SK-N-DZ (cell line): ENCODE measurements at places on chromosomes 16 and 17.

- no peak for DNase-seq
Measured at GRCh38 chr16:89467382-89467781, 23.0 kb downstream of the ANKRD11 start.

DNA sequence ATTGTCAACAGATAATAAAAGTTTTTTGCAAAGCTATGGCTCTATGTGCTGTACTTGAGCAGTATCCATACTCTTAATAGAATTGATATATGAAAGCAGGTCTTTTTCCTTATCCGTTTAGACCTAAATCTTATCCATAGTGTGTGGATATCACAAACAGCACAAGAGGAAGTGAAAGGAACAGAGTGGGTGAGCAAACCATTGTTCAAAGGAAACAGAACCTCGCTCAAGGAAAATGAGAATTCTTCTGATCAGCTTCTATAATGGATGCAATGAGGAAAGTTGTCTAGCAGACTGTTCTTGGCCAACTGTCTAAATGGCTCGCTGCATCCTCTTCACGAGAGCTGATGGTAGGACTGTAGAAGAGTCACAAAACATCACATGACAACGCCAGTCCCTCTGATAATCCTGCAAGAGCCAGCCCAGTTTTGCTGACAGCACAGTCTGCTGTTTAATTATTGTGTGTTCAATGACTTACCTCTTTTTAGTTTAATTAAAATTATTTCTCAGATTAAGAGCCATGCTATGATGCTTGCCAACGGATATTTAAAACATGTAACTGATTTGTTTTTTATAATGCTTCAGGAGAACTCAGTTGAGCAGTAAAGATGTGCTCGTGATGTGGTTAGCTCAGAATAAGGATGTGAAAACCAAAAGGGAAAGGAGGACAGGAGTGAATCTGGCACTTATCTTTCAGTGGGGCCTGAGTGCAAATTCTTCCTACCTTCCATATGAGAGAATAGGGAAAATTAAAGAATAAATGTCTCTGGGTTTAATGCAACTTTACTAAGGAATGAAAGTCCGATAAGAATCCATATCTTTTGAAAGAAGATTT is 38.5 kb downstream of the WWOX start:
- DNase-seq: no peak

DNA sequence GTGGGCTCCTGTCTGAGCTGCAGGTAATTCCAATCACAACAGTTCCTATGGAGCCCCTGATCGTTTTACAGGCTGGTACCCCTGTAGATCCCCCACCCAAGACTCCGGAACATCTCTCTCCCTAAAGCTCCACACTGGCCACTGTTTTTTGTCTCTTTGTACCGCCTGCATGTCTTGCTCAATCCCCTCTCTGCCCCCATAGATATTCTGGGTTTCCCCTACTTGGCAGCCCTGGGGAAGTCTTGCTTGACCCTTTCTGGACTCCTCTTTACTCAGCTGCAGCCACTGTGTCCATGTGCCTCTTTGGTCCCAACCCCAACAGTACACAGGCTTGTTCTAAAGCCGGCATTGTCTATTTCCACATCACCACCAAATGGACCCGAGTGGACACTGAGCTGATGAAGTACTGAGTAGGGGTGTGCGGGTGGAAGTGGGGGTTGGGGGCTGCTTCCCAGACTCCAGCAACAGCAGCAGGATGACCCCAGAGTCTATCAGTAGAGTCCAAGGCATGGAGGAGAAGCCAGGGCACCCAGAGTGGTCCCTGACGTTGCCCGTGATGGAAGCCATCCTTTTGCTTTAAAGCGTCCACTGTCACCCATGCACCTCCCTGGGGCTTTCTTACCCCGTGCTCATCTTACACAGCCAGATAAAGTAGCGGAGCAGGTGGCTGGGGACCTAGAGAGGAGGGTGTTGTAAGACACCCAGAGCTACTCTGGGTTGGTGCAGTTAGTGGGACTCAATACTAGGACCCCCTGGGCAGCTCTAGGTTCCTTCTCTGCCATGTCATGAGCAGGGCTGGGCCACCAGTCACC is 6.4 kb downstream of the CD300LB start:
- no peak for DNase-seq

GRCh38 chr16:62462971-62463370 is 426.7 kb upstream of the CDH8 start:
- DNase-seq: no peak

DNA sequence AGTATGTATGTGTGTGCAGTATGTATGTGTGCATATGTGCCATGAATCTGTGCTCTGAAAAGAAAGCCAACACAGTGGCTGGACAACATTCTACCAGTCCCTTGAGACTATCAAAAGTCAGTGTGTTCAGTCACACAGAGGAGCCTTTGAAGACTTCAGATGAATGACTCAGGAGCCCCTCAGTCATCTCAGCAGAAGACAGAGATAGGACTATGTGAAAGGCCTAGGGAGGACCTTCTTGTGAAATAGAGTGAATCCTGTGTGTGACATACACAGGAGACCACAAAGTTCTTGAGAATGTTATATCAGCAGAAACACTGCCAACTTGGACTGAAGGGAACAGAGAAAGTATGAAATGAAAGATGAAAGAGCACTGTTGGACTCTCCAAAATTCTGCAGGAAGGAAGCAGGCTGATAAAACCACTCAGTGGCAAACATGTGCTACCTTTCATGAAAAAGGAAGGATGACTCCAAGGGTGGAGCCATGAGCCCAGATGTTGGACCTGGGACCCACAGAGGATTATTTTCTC is 108.4 kb downstream of the METRNL start:
- DNase-seq: no peak

DNA sequence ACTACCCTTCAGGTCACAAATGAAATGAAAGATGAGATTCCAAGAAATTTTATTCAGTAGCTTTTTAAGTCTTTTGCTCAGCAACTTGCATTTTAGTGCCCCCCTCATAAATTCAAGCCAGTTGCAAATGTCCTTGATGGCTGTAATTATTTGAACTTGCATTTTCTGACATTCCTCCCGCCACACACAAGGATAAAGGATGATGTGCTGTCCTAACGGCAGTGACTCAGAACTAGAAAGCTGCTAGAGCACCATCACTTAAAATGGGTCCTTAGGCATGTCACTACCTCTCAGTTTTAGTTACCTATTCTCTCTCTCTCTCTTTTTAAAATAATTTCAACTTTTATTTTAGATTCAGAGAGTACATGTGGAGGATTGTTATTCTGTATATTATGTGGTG is 306.7 kb downstream of the CNTNAP4 start:
- DNase-seq: peak; percentile 13

DNA sequence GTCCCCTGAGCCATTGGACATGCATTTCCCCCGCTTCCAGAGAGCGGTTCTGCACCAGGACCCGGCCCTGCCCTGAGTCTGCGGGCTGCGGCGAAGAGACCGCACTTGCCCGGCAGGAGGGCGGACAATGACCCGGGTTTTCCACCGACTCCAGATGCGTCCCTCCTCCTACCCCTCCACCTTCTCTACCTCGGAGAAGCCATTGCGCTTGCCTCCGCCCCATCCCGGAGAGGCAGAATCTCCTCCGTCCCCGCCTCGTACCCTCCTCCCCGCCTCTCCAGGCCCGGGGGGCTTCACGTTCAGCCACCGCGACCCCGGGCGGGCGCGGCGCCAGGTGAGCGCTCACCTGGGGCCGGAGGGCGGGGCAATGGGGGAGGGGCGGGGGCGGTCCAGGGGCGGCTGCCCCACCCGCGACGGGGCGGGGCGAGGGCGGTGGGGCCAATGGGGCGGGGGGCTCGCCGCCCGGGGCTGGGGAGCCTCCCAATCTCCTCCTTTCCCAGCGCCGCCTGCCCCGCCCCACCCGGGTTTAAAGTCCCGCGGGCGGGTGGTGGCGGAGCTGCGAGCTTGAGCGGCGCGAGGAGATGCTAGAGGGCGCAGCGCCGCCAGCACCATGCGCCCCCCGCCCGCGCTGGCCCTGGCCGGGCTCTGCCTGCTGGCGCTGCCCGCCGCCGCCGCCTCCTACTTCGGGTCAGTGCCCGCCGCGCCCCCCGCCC is at the start of gene WNT9B:
Gene WNT9B, plus strand, starts transcription at position 555 of the 713 bp plus-strand sequence. Its CDS starts 56 bp downstream, at position 611.
- DNase-seq: no peak

GRCh38 chr17:73133911-73134649 is 30.7 kb upstream of the SSTR2 start:
- DNase-seq: no peak

DNA sequence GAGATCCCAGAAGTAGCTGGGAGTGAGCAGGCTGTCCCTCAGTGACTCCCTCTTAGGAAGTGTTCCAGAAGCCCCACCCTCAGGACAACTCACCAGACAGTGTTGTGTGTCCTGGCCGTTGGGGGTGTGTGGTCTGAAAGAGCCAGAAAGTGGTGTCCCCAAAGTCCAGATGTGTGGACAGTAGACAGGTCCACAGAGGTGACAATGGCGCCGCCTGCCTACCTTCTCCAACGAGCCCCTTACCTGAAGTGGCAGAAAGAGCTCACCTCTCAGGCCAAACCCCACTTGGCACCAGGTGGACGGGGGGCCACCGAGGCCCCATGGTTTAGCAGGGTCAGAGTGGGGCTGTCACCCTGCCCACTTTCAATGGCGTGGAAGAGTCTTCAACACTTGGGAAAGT is 19.9 kb downstream of the C17orf100 start:
- DNase-seq: no peak

DNA sequence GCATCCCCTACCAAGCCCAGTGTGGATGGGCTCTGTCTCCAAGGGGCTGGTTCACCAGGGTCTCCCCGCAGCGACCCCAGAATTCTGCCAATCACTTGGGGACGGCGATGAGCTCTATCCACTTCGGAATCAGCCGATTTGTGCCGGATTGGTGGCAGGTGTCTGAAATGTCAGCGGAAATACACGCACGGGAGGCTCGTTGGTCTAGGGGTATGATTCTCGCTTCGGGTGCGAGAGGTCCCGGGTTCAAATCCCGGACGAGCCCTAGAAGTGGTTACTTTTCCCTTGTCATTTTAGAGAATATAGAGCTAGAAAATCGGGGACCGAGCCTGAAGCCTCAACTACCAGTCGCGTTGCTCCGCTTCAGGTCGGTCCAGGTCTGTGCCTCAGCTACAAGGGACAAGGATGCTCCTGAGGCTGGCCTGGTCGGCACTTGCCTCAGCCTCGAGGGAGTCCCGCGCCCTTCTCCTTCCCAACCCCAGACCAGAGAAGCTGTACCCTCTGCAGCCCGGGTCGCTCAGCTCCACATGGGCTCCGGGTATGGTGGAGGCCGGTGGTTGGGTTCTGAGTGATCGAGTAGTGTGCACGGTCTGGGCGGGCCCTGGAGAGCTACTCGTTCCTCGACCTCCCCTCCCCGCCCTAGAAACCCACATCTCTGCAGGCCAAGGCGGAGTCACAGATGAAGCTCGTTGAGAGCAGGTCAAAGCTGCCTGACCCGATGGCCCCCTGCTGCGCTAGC is 16.0 kb upstream of the OR1F1 start:
- no peak for DNase-seq

DNA sequence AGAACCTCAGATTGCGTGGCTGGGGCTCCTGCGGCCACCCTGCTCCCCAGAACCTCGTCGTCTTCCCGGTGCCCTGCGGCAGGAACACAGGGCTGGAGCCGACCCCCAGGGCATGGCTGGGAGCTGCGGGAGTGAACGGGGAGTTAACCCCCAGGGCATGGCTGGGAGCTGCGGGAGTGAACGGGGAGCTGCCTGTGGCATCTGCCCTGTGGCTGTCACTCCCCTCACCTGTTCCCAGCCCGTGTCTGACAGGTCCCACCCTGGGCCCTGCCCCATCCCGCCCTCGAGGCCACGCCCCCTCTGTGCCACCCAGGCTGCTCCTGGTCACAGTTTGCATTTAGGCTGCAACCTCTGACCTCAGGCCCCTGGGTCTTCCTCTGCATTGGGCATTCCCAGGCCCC is 39.4 kb upstream of the ACSF3 start:
- no peak for DNase-seq

- DNase-seq: peak; percentile 57
Measured at GRCh38 chr17:45722161-45722560, 62.0 kb upstream of the CRHR1 start.

DNA sequence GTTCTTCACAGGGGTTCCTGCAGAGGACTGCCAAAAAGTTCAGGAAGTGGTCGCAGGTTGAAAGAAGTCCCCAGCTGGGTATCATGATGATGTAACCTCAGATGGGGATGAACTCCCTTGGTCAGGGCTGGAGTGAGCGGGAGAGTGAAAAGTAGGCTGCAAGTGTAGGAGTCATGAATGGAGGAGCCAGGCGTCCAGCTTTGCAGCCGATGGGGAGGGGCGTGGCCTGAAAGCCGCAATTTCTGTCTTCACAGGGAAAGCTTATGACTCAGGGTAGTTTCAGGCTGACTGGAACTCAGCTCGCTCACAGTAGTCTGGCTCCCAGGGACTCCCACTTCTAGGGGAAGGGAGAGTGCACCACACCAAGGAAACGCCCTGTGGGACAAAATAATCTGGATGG is 70.0 kb upstream of the HS3ST3A1 start:
- no peak for DNase-seq

GRCh38 chr17:3447625-3448024 is 14.0 kb upstream of the OR1E2 start:
- no peak for DNase-seq

- DNase-seq: no peak
Measured at GRCh38 chr16:3655030-3655395, 522 bp downstream of the DNASE1 start.

DNA sequence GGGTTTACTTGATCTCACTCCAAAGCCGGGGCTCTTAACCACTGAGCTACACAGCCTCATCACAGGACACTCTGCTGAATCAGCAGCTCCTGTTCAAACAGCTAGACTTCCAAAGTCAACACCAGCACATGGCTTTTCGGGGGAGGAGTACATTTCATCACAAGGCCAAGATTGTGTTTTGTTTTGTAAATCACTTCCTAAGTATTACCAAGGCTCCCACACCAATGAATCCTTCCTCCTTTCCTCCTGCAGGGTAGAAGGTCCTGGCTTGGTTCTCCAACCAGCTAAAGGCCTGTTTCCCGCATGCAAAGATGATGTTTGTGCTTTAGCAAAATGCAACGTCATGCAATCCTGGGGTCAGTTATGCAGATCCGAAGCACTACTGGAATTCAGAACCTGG is 152.5 kb downstream of the XYLT1 start:
- no peak for DNase-seq

DNA sequence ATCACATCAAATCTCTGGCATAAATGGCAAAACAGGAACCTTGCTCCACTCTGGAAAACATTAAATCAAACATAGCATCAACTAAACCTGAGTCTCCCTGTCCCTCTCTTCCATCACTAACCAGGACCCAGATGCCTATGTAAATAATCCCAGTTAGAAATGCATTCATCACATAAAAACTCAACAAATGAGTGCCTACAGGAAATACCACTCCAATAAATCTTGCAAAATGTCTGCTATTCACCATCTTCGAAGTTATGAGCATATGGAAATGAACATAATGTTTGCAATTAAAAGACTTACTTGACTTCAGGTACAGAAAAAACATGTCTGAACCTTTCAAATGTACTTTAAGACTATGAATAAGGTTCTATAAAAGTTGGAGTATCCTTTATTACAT is 425.0 kb downstream of the CDH11 start:
- no peak for DNase-seq

- DNase-seq: no peak
Measured at GRCh38 chr17:66633317-66633965, 201.5 kb upstream of the CACNG5 start.

- peak; percentile 86 for DNase-seq
Measured at GRCh38 chr17:2928294-2928890, 132.2 kb downstream of the RAP1GAP2 start.

GRCh38 chr16:11080327-11080967 is 136.1 kb downstream of the CLEC16A start:
- no peak for DNase-seq

GRCh38 chr16:8894736-8895334 is 12.7 kb downstream of the LITAFD start:
- no peak for DNase-seq
